ENCODE measurements at places on chromosomes 1 and 21. TPM values are rescaled to one million over a fixed set of nuclear protein-coding genes. Genes with fewer than 3 reads are reported as not detected.

DNA sequence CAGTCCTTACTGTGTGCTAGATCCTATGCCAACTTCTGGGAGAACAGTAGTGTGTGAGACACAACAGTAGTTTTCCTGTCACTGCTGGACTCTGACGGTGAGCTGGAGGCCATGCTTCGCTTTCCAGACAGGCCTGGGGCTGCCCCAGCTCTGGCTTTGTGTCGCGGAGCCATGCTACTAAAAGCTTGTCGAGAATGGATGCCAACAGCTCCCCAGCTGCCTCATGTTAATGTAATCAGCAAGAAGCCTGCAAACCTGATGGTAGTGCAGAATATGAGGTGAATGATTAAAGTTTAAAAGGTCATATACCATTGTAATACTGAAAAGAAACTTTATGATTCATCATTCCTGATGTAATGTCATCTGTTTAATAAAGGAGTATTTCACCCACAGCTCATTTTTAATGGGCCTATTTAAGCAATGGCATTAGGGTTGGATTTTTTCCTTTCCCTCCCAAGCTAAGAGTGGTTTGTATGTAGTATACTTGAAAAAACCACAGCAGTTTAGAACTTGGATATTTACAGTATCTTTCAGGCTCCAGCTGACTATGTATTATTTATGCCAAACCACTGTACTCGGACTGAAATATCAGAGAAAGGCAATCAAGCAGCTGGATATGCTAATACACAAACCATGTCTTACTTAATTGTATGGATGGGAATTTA, 343.0 kb downstream of the NUF2 start:
- DNase-seq, result no peak

DNA sequence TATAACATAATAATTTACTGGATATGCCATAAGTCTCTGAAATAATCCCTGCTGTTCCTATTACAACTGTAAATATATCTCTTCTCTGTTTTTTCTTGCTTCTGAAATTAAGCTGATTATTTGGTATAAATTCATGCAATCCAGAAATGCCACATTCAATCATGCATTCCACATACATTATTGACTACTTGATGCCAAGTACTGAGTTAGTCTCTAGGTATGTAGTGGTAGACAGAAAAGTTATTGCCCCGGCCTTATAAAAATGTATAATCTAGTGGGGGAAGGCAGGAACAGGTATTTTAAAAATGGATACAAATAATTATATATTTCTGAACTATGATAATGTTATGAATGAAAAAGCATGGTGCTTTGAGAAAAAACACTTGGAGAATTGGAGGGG, 338.6 kb upstream of the SNX7 start:
- DNase-seq, result no peak

S100A16 gene
- 406 TPM for total RNA-seq

DNA sequence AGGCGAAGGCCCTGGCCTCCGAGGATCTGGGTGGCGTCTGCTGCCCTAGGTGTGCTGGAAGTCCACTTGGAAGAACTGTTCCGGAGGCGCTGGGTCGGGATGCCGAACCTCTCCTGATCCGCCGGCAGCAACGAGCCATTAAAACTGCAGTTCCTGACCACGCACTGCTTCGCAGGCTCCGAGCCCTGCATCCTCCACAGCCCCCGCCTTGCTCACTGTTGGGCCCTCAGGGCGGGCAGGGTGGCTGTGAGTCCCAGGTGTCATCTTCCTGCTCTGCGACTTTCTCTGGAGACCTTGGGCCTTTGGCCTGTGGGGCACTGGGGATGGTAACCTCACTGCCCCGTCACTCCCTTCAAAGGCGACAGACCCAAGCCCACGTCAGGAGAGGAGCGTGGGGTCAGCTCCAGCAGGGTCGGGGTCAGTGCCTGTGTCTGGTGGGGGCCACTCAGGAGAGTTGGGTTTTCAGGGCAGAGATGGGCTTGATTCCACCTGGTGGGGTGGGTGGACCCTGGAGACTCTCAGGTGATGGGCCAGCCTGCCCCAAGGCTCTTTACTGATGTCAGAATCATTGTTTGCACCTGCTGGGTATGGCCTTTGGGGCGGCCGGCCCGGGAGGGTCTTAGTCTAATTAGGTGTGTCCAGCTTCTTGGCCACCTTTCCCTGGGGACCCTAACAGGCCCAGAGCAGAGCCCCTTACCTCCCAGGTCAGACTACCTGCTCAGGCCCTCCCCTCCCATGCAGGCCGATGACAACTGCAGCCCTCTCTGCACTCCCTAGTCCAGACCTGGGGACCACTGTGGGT, 3.1 kb downstream of the PRXL2B start:
- DNase-seq, result no peak

GJA9 gene
- 0.20 TPM for total RNA-seq

DNA sequence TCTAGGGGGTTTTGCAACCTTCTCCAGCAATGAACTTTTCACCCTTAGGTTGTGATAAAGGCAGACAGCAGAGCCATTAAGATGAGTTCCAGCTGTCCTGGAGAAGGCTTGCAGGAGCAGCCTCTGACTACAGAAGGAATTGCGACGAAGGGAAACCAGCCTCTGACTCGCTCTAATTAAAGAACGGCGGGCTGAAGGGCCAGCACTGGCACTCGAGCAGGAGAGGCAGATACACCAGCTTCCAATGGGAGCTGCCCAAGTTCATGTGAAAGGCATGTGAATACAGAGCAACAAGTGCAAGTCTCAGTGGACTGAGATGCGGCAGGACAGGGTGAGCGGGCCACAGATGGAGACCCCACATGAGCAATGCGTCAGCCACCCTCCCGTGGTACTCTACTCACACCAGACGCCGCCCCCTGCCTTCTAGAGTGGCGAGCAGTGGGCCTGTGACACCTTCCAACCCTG, 15.7 kb downstream of the RCC2 start:
- DNase-seq, result no peak
